Foreskin fibroblast (primary cell): ENCODE measurements at places on chromosomes 12 and 14.

DNA sequence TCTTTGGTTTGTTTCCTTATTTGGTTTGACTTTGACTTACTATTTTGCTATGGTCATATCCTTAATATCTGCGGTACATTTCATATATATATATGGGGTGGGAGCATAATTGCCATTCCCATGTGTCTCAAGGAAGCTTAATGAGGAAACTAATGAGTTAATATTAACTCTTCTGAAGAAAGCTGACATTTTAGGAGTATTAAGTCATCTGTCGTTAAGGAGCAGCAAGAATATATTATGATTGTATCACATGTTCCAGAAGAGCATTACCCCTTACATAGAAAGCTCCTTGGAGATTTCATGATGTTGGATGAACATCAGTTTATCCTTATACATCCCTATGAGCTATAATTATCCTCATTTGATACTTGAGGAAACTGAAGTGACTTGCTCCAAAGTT, 15.6 kb downstream of the DYRK2 start:
- DNase-seq, result no peak

- peak; percentile 55 for DNase-seq
These were observed 518.4 kb downstream of the MED13L start for GRCh38 chr12:115758877-115759620.

DNA sequence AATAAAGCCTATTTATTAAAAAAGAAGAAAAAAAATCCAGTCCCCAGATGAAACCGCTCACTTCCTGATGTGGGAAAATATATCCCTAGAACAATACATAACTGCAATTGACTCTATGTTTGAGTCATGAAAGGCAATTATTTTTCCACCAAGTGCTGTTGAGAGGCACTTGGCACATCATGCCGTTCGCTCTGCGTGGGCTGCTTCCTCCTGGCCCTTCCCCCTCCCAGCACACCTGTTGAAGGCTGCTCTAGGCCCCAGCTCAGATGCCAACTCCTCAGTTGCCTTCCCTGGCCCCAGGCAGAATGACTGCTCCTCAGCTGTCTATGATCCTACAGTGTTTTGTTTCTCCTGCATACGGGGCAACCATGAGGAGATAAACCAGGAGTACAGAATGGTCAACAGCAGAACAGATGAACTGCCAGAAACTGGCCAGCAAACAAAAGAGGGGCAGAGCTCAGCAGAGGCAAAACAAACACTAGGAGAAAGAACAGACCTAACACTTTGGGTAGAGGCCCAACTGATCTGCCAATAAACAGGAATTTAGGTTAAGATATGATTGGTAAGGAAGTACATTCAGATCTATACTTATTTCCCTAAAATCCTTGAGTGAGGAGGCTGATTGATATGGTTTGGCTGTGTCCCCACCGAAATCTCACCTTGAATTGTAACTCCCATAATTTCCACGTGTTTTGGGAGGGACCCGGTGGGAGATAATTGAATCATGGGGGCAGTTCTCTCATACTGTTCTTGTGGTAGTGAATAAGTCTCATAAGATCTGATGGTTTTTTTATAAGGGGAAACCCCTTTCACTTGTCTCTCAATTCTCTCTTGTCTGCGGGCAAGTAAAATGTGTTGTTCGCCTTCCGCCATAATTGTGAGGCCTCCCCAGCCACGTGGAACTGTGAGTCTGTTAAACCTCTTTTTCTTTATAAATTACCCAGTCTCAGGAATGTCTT, 58.6 kb downstream of the SLC38A1 start:
- DNase-seq, result no peak

GRCh38 chr12:21695986-21696385, 38.3 kb upstream of the LDHB start:
- no peak for DNase-seq

- no peak for DNase-seq
These were observed 89.4 kb upstream of the DIO3 start for GRCh38 chr14:101471723-101472517.

GRCh38 chr12:41344776-41345470, 156.8 kb downstream of the PDZRN4 start:
- no peak for DNase-seq

DNA sequence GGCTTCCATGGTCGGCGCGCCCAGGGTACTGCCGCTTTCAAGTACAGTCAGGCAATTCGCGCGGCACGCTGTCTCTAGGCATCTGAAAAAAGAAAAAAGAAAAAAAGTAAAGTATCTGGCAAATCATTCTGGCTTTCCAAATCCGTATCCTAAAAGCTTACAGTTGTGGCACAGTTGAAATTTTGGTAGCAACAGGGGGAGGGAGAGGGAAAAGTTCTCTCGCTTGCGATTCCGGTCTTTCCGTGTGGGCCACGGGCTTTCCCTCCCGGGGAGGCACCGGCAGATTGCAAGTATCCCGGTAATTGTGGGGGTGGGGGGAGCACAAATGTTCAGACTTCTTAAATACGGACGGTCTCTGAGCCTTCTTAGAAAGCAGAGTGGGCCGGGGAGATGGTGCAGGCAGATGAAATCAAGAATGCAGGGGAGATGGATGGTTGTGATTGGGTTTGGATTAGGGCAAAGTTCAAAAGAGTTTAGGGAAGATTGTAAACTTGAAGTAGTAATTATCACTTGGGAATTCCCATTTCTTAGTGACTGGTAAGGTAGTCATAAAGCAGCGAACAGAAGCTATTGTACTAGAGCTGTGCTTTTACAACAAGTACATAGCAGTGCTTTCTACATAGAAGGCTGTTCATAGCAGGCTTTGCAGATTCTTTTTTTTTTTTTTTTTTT, 1.2 kb downstream of the SOCS2 start:
- DNase-seq, result peak; percentile 13

DNA sequence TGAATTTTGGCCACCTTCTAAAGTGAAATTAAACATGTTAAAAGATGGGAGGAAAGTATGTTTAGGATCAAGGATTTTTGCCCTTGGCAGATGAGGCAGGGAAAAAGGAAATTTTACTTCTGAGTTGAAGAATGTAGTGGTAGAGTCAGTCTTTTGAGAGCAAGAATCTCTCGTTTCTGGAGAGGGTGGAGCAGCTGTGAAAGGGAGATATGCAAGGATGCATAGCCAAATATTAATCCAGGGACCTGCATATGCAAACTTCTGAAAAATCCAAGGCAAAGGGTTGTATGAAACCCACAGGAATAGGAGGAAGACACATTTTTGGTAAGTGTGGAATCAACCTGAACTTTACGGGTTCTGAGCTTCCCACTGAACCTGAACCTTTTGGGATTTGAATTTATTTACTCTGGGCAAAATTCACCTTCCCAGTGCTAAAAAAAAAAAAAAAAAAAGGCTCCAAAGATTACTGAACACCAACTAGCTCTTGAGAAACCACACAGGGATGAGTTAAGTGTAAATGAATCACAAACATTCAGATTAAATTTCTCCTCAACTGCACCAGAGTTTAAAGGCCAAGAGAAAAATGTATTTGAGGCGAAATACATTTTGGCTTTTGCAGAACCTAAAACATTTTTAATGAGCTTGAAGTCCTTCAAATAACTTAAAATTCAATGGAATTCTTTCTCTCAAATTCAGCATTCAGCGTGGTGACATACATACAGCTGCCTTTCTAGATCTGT, 187.1 kb upstream of the CDKN3 start:
- peak; percentile 41 for DNase-seq
